NCI-H748 treated with DMSO at 0.1 percent for 48 hours (cell line): ENCODE measurements at places on chromosomes 3 and 15.
A peak's percentile ranks its signal among the peaks of the same experiment; 100 is the strongest.

DNA sequence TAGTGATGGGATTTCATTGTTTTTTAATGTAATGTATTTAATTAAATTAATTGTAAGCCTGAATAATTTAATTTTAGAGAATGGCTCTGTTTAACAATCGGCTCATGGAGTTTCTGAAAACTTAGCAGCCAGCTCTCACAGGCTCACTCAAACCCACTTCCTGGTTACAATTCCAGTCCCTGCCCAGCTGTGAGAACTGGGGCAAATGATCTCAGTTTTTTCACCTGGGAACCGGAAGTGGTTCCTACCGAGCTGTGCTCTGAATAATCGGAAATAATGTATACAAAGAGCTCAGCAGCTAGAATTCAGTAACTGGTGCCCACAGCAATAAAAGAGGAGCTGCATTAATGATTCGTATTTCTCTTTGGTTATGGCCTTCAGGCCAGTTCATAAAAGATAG, 244.3 kb upstream of the MCTP2 start:
- no peak for DNase-seq

DNA sequence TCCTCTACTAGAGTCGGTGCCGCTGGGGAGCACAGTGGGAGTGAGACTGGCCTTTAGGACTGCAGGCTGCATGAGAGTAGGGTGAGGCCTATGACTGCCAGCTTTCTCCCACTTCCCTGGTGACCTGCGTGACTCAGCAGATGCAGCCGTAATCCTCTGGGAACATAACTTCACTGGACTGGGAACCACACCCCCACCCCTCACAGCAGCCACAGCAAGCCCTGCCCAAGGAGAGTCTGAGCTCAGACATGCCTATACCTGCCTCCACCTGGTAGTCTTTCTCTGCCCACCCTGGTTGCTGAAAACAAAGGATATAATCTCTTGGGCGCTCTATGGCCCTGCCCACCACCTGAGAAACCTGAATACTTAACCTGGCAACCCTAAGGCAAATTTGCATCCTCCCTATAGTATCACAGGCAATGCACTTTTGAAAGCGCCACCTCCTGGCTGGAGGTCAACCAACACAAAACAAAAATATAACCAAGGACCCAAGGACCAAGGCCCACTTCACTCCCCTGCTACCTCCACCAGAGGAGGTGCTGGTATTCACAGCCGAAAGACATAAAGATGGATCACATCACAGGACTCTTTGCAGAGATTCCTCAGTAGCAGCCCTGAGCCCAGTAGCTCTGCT, 308.9 kb downstream of the CTNNB1 start:
- no peak for DNase-seq

- peak; percentile 67 for DNase-seq
Measured at GRCh38 chr3:105368566-105369499, 2.1 kb downstream of the ALCAM start.

GRCh38 chr3:61192222-61192621, 59.0 kb downstream of the FHIT start:
- no peak for DNase-seq

GRCh38 chr3:170307671-170308405, 49.7 kb upstream of the SKIL start:
- DNase-seq, result no peak

- no peak for DNase-seq
Measured at GRCh38 chr3:128503164-128503651, 10.2 kb upstream of the GATA2 start.

GRCh38 chr3:63095-63765, 133.3 kb upstream of the CHL1 start:
- DNase-seq, result peak; percentile 49

DNA sequence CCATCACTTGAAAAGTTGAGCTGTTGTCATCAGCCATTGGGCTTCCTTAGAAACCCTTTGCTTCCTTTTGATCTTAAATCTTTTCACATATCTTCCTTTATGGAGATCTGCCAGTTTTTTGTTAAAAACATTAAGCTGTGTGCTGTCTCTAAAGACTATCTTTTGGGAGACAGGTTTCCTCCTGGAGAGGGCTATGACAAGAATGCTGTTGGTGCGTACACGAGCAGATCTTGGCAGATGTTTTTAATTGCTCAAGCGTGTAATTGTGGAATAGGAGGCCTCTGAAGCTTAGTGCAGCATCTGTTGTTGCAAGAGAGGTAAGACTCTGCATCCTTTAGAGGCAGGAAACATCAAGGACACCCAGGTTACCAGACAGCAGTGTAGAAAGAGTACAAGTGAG, 56.8 kb downstream of the PHLDB2 start:
- DNase-seq, result no peak

- DNase-seq, result no peak
Measured at GRCh38 chr3:191401775-191402357, 59.1 kb upstream of the PYDC2 start.

GRCh38 chr3:182482705-182483104, 310.6 kb upstream of the ATP11B start:
- DNase-seq, result no peak

- DNase-seq, result no peak
Measured at GRCh38 chr15:42010434-42010833, 10.4 kb downstream of the PLA2G4E start.
